Daoy (cell line): ENCODE measurements at places on chromosomes 6 and 20. TPM values are rescaled to one million over a fixed set of nuclear protein-coding genes. Genes with fewer than 3 reads are reported as not detected.

The HSPA1L gene
- 0.12 and 0.80 TPM in 2 replicates for total RNA-seq

The MYH7B gene
- total RNA-seq, result not detected in 2 replicates

The MTHFD1L gene
- total RNA-seq, result 17.8 and 21.6 TPM in 2 replicates

The MYLK4 gene
- total RNA-seq, result 0.34 and 0.39 TPM in 2 replicates

The PDYN gene
- not detected in 2 replicates for total RNA-seq

The SEMG1 gene
- total RNA-seq, result not detected in 2 replicates

The KIF25 gene
- not detected in 2 replicates for total RNA-seq

The HM13 gene
- 25.7 and 34.8 TPM in 2 replicates for total RNA-seq

The GSTA3 gene
- total RNA-seq, result not detected in 2 replicates

The RNF39 gene
- 0.57 TPM in 1 of 2 replicates, not detected in the other for total RNA-seq

The FOXF2 gene
- total RNA-seq, result 1.6 and 2.7 TPM in 2 replicates

The GPX5 gene
- total RNA-seq, result not detected in 2 replicates

The SLC17A1 gene
- total RNA-seq, result not detected in 2 replicates

The KCNK15 gene
- total RNA-seq, result 1.3 TPM in 1 of 2 replicates, not detected in the other

The LPIN3 gene
- total RNA-seq, result 0.06 TPM in 1 of 2 replicates, not detected in the other

The FOXQ1 gene
- 0.06 and 0.63 TPM in 2 replicates for total RNA-seq

The WDR46 gene
- 286 and 362 TPM in 2 replicates for total RNA-seq

The ACTL10 gene
- 0.06 and 0.18 TPM in 2 replicates for total RNA-seq

The HLA-DOA gene
- total RNA-seq, result 1.9 TPM in 1 of 2 replicates, not detected in the other
